ENCODE measurements at places on chromosomes 1 and 21.
A peak's percentile ranks its signal among the peaks of the same experiment; 100 is the strongest.

DNA sequence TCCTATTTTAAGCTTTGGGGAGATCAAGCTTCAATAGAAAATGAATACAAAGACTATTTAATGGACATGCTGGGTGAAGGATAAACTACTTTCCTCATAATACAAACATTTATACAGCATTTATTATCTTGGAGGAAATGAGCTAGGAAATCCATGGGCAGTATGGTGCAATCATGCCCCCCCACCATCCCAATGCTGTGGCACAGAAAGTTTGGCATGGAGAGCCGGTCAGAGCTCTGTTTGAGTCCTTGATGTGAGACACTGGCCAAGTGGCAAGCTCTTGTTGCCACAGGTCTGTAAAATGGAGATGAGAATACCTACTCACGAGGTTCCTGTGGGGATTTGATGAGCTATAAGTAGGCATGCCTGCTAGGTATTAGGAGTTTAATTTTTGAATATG, 120.6 kb downstream of the MAB21L3 start:
- H3K36me3 ChIP-seq = no peaks in the 10 kb centered on the region
- H3K4me3 ChIP-seq = no peak overlapping the region
- H3K27me3 ChIP-seq = peaks cover under 1% of the 10 kb centered on the region
- H3K4me1 ChIP-seq = peaks cover 1% of the 10 kb centered on the region

DNA sequence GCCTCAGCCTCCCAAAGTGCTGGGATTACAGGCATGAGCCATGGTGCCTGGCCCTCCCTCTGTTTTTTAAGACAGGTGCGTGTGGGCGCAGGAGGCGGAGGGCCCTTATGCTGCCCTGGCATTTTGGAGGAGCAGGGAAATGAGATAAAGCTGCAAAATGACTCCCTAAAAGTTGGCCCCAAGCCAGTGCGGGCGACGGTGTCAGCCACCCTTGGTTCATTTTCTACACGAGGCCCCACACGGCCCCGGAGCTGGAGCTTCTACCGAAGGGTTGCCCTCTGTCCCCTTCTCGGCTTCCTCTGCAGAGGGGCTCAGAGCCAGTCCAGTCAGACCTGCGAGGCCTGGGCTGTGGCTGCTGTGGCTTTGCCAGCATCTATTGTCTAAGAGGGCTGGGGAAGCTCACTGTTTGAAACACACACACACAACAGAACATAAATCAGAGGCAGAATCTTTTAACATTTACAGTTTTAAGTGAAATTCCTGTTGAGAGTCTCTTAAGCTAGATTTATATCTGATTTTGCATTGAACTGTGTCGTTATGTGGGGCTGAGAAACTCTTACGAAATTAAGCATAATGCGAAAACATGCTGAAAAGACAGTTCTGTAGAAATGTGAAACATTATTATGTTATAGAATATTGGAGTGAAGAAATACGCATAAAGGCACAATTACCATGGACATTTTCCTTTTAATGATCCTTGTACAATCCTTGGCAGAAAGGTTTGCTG, 255.9 kb downstream of the CAMTA1 start:
- no peaks in the 10 kb centered on the region for H3K27me3 ChIP-seq
- H3K36me3 ChIP-seq = no peaks in the 10 kb centered on the region

DNA sequence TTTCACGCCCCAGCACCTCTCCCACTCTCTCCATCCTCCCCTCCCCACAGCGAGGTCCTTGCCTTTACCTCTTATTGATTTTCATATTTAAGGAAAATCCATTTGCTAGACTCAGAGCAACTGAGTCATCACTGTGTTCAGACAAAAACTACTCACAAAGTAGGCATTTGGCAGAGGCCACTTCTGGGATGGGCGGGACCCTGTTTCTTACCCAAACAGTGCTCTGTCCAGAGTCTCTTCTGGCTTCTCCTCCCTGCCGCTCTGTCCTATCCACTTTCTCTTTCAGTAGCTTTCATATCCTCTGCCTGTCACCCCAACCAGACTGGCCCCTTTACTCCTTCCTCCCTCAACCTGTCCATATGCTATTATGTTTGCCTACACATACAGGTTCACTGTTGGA, 2.4 kb upstream of the NAV1 start:
- H3K36me3 ChIP-seq = no peaks in the 10 kb centered on the region
- H3K4me3 ChIP-seq = no peak overlapping the region
- no peak for DNase-seq
- peaks cover 53% of the 10 kb centered on the region for H3K27me3 ChIP-seq

DNA sequence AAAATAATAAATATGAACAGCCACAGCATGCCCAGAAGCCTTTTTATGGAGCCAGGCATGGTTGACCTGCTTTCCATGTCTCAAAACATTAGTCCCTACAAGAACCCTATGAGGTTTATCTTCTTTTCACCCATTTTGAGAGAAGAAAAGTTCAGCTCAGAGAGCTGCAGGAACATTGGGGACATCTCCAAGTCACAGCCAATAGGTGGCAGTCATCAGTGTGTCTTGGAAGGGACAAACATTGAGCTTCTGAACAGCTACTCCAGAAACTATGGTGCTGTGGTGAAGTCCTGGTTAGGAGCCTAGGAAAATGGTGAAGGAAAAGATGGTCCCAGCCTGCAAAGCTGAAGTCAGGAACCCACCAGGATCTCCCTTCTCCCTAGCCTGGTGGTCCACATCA, 73.6 kb downstream of the JMJD4 start:
- no peaks in the 10 kb centered on the region for H3K27me3 ChIP-seq
- DNase-seq = no peak
- no peak overlapping the region for H3K27ac ChIP-seq

GRCh38 chr1:30523055-30524020, 200.0 kb downstream of the MATN1 start:
- H3K4me1 ChIP-seq = no peaks in the 10 kb centered on the region
- H3K27me3 ChIP-seq = no peaks in the 10 kb centered on the region
- H3K4me3 ChIP-seq = no peak overlapping the region
- DNase-seq = no peak

DNA sequence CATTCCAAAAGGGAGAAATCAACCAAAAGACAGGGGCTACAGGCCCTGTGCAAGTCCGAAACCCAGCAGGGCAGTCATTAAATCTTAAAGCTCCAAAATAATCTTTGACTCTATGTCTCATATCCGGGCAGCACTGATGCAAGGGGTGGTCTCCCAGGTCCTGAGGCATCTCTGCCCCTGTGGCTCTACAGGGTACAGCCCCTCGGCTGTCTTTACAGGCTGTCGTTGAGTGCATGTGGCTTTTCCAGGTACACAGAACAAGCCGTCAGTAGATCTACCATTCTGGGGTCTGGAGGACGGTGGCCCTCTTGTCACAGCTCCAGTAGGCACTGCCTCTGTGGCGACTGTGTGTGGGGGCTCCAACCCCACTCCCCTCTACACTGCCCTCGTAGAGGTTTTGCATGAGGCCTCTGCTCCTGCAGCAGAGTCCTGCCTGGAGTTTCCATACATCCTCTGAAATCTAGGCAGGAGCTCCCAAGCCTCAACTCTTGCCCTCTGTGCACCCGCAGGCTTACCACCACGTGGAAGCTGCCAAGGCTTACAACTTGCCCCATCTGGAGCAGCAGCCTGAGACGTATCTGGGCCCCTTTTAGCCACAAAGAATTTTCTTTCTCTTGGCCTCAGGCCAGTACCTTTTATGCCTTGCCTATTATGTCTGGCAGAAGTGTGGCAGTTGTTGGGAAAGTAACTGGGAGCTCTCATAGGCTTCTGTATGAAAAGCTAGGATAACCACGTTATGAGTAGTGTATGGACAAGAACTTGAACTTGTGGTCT, 52.5 kb downstream of the POU2F1 start:
- no peak overlapping the region for H3K4me3 ChIP-seq
- H3K27me3 ChIP-seq = no peaks in the 10 kb centered on the region
- H3K27ac ChIP-seq = no peak overlapping the region

DNA sequence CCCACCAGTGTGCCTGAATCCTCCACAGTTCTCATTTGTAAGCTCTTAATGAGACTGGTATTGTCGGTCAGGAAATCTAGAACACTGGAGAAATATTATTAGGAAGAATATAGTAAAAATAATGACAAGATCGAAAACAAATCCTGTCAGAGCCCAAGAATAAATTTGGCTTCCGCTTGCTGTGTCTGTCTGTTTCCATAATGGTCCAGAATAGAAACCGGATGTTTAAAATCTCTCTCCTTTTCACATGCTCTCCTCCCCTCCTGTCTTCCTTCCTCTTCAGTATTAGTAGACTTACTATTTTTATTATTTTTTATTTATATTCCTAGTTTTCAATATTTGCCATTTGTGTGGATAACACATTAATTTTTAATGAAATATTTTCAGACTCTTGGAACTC, 187.7 kb downstream of the SDCCAG8 start:
- no peak overlapping the region for H3K27ac ChIP-seq
- no peak overlapping the region for H3K4me3 ChIP-seq
- DNase-seq = no peak
- H3K4me1 ChIP-seq = peaks cover 21% of the 10 kb centered on the region

DNA sequence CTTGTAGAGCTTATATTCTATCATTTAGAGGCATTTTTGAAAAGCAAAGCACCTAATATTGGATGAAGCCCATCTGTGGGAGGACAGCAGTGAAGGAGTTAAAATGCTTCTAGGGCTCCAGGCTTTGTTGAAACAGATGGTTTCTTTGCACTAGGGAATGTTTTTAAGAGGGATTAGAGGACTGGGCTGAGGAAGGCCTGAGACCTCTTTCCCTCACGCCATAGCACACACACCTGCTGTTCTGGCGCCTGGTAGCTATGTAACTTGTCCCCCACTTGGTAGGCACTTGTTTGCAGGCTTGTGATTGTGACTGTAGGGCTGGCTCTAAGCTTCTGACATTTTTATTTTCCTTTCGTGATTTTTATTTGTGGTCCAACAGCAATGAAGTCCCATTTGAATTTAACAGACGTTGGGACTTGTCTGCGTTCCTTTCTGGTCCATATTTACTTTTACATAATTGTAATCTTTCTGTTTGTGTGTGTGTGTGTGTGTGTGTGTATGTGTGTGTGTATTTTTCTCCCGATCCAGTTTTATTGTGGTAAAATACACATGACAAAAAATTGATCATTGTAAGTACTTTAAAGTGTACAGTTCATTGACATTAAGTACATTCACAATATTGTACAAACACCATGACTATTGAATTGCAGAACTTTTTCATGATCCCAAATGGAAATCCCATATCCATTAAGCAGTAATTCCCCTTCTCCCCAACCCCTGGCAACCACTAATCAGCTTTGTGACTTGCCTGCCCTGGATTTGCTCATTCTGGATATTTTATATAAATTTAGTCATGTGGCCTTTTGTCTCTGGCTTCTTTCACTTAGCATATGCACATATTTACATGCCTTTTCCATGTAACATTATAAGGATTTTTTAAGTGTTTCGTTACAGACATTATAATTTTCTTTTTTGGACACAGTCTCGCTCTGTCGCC, 33.5 kb upstream of the MACF1 start:
- H3K27ac ChIP-seq = no peak overlapping the region
- no peak overlapping the region for H3K4me3 ChIP-seq
- DNase-seq = no peak
- no peaks in the 10 kb centered on the region for H3K4me1 ChIP-seq
- H3K36me3 ChIP-seq = no peaks in the 10 kb centered on the region
- peaks cover 3% of the 10 kb centered on the region for H3K27me3 ChIP-seq

DNA sequence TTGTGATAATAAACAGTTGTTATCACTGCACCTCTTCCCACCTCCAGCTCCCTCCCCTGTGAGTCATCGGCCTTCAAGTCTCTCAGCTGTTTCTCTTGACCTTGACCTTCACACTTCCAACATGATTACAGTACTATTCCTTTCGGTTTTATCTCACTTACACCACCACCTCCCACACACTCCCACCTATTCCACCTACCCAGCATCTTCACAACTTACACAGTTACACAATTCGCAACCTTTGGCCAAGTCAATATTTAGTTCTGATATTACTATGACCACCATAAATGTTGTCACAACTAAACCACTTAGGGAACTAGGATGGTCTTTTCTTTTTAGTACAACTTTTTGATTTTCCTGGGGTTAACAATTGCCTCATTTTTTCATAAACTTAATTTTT, 60.2 kb downstream of the RIPK4 start:
- H3K27me3 ChIP-seq = peaks cover 6% of the 10 kb centered on the region
- peak; percentile 39 for DNase-seq
- no peak overlapping the region for H3K4me3 ChIP-seq
- H3K4me1 ChIP-seq = no peaks in the 10 kb centered on the region

GRCh38 chr1:198121056-198121826, 35.6 kb upstream of the NEK7 start:
- H3K27me3 ChIP-seq = peaks cover 6% of the 10 kb centered on the region
- H3K27ac ChIP-seq = no peak overlapping the region
- H3K4me3 ChIP-seq = no peak overlapping the region
- DNase-seq = no peak
- no peaks in the 10 kb centered on the region for H3K4me1 ChIP-seq

DNA sequence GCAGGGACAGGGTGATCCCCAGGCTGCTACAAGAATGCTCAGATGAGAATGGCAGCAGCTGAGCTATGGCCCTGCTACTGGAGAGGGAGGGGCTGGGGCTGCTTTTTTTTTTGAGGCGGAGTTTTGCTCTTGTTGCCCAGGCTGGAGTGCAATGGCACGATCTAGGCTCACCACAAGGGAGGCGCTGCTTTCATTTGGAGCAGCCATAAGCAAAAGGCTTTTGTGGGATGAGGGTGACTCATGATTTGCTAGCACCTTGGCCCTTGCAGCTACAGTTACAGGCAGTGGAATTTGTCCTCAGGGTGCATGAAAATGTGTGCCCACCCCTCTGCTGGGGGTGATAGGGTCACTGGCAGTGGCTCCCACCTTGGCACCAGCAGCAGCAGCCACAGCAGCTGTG, 32.4 kb upstream of the CYP4A22 start:
- H3K27ac ChIP-seq = no peak overlapping the region
- no peak overlapping the region for H3K4me3 ChIP-seq
- no peaks in the 10 kb centered on the region for H3K27me3 ChIP-seq
- H3K36me3 ChIP-seq = no peaks in the 10 kb centered on the region
- DNase-seq = no peak

DNA sequence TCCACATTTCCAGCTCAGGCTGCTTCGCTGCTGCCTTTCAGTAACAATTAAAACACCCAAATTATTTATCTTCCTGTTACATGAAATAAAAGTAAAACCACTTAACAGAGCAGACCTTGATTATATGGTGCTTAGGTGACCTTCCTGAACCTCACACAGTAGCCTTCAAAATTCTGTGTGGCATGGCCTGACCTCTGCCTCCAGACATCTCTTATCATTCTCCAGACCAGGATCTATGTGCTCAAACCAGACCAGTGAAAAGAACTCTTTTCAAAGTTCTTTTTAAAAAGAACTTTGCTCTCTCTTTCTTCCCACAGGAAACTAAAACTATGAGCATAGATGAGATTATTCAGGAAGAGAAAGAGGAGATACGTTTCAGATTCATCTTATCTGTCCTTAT, 37.8 kb downstream of the KIAA0319L start:
- no peak for DNase-seq
- H3K27me3 ChIP-seq = no peaks in the 10 kb centered on the region
- H3K36me3 ChIP-seq = peaks cover 52% of the 10 kb centered on the region
- no peak overlapping the region for H3K27ac ChIP-seq
- H3K4me3 ChIP-seq = no peak overlapping the region

GRCh38 chr21:46285206-46285661, at the start of gene MCM3AP:
Gene MCM3AP, minus strand, starts transcription at chr21:46285611. Its CDS starts 325 bp downstream, at chr21:46285286.
- H3K27ac ChIP-seq = peak within 1 kb of the TSS; percentile 97
- peak within 1 kb of the TSS; percentile 97 for H3K4me3 ChIP-seq
- peaks cover 37% of the 10 kb centered on the region for H3K4me1 ChIP-seq
- peaks cover 40% of the 10 kb centered on the region for H3K36me3 ChIP-seq
- no peaks in the 10 kb centered on the region for H3K27me3 ChIP-seq

- peaks cover 5% of the 10 kb centered on the region for H3K27me3 ChIP-seq
- no peaks in the 10 kb centered on the region for H3K4me1 ChIP-seq
- no peak overlapping the region for H3K4me3 ChIP-seq
- no peaks in the 10 kb centered on the region for H3K36me3 ChIP-seq
These were observed 126.6 kb downstream of the C1orf21 start for GRCh38 chr1:184513421-184513820.

GRCh38 chr1:62897788-62898187, 113.9 kb downstream of the ATG4C start:
- H3K27ac ChIP-seq = no peak overlapping the region
- H3K4me1 ChIP-seq = no peaks in the 10 kb centered on the region
- no peak overlapping the region for H3K4me3 ChIP-seq
- H3K27me3 ChIP-seq = peaks cover 4% of the 10 kb centered on the region
- DNase-seq = no peak

Measured in T-helper 2 cell treated with Interferon-gamma antibody and Interleukin-4, amounts not matched to agents 5 μg/mL and 100 μg/mL, for 36 hours (primary cell).